PC-9 (cell line): ENCODE measurements at places on chromosomes 5 and 9. TPM values are rescaled to one million over a fixed set of nuclear protein-coding genes. Genes with fewer than 3 reads are reported as not detected.
A peak's percentile ranks its signal among the peaks of the same experiment; 100 is the strongest.

- DNase-seq: no peak
- no peak overlapping the region for H3K4me3 ChIP-seq
- no peaks in the 10 kb centered on the region for H3K27me3 ChIP-seq
- H3K27ac ChIP-seq: no peak overlapping the region
These were observed 95.8 kb downstream of the PCSK1 start for GRCh38 chr5:96337048-96337781.

DNA sequence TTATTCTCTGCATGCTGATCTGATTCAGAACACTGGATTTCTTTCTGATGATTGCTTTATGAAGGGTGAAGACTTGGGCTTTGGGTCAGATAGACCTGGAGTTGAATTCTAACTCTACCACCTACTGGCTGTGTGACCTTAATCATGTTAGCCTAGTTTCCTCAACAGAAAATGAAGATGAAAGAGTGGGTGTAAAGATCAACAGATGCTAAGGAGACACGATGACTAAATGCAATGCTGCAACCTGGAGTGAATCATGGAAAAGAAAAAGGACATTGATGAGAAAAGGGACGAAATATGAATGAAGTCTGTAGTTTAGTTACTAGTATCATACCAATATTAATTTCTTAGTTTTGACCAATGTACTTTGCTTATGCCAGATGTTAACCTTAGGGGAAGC lies 27.8 kb upstream of the DENND1A start:
- no peaks in the 10 kb centered on the region for H3K4me1 ChIP-seq
- H3K27me3 ChIP-seq: peaks cover 4% of the 10 kb centered on the region; the same call in 1 of the 2 replicates
- no peak for DNase-seq

GRCh38 chr5:56565644-56566043 lies 249.7 kb upstream of the MAP3K1 start:
- peaks cover 23% of the 10 kb centered on the region for H3K4me1 ChIP-seq
- no peaks in the 10 kb centered on the region for H3K36me3 ChIP-seq
- no peak for DNase-seq
- H3K27ac ChIP-seq: no peak overlapping the region

GRCh38 chr9:87878989-87879511 lies 3.6 kb upstream of the SPATA31E1 start:
- peaks cover 12% of the 10 kb centered on the region for H3K4me1 ChIP-seq
- no peaks in the 10 kb centered on the region for H3K36me3 ChIP-seq
- H3K27me3 ChIP-seq: no peaks in the 10 kb centered on the region
- H3K27ac ChIP-seq: peak overlapping the region; percentile 72

GRCh38 chr5:53571403-53571802 lies 11.0 kb downstream of the NDUFS4 start:
- no peak overlapping the region for H3K4me3 ChIP-seq
- H3K36me3 ChIP-seq: no peaks in the 10 kb centered on the region
- no peaks in the 10 kb centered on the region for H3K4me1 ChIP-seq
- H3K27me3 ChIP-seq: no peaks in the 10 kb centered on the region
- no peak for DNase-seq
- no peak overlapping the region for H3K27ac ChIP-seq

DNA sequence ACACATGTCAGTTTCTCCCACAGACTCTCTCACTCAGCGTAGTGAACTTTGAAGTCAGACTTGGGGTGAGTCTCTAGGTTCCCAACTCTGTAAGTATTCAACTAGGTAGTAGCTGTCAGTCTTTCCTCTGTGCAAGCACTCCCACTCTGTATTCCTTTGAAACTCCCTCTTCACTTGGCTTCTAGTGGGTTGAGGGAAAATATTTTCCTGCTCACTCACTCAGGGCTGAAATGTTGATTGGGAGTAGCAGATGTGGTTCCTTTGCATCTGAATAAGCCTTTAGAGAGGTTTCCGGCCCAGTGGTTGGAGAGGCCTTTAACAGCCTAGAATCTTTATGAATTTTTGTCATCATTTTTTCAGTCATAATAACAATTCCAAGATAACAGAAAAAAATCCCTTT lies 18.1 kb upstream of the ARRDC3 start:
- H3K4me3 ChIP-seq: no peak overlapping the region
- DNase-seq: no peak
- no peaks in the 10 kb centered on the region for H3K4me1 ChIP-seq
- no peak overlapping the region for H3K27ac ChIP-seq
- H3K36me3 ChIP-seq: no peaks in the 10 kb centered on the region
- no peaks in the 10 kb centered on the region for H3K27me3 ChIP-seq

GRCh38 chr9:8779478-8779877 lies 979.9 kb upstream of the DMAC1 start:
- no peak overlapping the region for H3K27ac ChIP-seq
- no peaks in the 10 kb centered on the region for H3K36me3 ChIP-seq
- H3K27me3 ChIP-seq: no peaks in the 10 kb centered on the region
- DNase-seq: no peak

DNA sequence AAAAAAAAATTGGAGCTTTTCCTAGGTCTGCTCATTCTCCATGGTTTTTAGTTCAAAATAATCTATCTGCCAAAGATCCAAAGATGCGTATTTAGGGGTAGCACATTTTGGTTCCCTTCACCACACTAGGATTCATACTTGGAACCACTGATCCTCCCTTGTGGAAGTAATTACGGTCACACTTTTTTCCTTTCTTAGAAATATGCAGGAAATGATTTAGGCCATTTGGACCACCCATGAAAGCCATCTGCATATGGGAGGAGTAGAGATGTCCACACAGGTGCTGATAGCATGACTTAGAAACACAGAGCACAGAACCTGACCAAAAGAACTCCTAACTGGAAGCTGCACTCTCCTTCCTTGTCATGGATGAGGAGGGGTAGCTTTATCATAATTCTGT lies 105.9 kb upstream of the RAI14 start:
- H3K4me1 ChIP-seq: no peaks in the 10 kb centered on the region
- no peak overlapping the region for H3K27ac ChIP-seq
- no peaks in the 10 kb centered on the region for H3K36me3 ChIP-seq
- no peak for DNase-seq
- H3K27me3 ChIP-seq: no peaks in the 10 kb centered on the region

DNA sequence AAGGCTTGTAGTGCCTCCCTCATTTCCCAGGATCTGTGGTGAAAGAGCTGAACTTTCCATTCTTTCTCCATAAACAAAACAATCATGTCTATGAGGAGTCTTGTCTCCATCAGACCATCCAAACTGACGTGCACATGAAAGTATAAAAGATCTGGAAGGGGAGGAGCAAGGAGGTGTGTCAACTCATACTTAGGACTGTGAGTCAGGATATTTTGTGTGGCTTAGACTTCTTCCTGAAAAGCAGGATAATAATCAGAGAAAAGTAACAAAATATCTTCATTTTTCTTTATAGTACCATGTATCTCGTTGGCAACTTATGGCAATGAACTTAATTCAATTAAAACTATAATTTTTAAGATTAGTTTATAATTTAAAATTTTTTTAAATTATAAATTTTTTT lies 96.0 kb upstream of the PRRC1 start:
- H3K4me1 ChIP-seq: no peaks in the 10 kb centered on the region
- H3K27me3 ChIP-seq: no peaks in the 10 kb centered on the region
- no peak overlapping the region for H3K27ac ChIP-seq
- DNase-seq: no peak
- H3K4me3 ChIP-seq: no peak overlapping the region

GRCh38 chr5:109953761-109954160 lies 264.0 kb downstream of the MAN2A1 start:
- DNase-seq: no peak
- H3K4me3 ChIP-seq: no peak overlapping the region
- no peaks in the 10 kb centered on the region for H3K27me3 ChIP-seq
- no peaks in the 10 kb centered on the region for H3K4me1 ChIP-seq
- H3K36me3 ChIP-seq: no peaks in the 10 kb centered on the region

DNA sequence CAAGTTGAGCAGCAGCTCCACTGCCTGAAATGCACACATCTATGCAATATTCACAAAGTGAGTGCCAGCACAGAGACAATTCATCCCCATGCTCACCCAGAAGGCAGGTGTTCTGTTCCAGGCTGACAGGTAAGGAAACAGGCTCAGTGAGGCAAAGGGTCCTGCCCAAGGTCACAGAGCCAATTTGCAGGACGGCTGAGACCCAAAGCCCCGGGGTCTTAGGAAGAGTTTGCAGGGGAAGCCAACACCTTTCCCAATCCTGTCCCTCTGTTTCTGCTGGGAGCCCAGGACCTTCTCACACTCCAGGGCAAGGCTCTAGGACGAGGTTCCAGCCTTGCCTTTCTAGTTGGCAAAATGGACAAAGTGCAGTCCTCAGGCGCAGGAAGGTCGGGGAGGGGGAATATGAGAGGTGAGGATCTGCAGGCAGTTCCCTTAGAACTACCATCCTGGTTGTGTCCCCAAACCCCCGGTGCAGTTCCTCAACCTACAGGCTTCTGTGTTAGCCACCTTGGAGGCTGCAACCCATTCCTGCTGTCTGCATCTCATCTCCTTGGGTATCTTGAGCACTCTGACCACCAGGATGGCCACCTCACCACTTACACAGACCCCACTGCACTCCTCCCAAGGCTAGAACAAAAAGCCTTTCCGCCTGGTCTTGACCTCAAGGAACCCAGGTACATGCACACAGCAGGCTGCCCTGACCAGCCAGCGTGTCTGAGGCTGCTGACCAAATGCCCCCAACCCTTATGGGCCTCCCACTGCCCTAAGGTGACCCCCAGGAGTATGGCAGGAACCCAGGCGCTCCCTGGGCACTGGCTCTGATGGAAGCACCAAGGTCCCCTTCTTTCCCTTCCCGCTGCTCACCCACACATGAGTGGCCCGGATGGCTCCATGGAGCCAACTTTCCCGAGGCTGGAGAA lies 1.9 kb upstream of the BRD3 start:
- no peak overlapping the region for H3K27ac ChIP-seq
- no peaks in the 10 kb centered on the region for H3K36me3 ChIP-seq
- H3K4me1 ChIP-seq: peaks cover 13% of the 10 kb centered on the region
- no peak overlapping the region; the same call in 1 of the 2 replicates for H3K4me3 ChIP-seq
- DNase-seq: no peak

DNA sequence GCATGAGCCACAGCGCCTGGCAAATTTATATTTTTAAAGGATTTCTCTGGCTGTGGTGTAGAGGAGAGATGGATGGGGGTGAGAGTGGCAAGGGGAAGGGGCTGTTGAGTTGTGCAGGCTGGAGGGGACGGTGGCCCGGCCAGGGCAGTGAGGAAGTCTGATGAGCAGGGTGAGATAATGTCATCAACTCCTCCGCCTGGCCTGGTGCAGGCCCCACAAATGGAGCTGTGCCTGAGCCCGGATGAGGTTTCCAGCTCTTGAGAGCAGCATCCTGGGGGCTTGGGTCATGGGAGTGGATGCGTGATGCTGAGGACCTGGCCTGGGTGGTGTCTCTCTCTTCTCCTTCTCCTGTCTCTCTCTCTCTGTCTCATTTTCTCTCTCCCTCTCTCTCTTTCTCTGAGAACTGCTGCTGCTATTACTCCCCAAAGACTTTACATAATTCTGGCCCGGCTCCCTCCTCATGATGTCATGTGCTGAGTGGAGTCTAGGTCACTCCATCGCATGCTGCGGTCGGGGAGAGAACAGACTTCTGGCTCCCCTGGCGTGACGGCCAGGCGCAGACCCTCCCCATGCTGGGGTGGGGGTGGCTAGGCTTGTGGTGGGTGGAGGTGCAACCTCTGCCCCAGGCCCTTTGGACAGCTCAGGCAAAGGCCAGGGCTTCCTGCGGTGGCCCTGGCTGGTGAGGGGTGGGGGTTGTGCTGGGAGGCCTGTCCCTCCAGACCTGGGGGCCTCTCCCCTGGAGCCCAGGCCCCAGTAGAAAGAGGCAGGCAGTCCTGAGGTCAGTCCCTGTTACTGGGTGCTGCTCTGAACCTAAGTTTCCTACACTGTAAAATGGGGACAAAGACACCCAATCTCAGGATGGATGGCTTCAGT lies 26.4 kb downstream of the FGF18 start:
- no peak for DNase-seq
- no peaks in the 10 kb centered on the region for H3K4me1 ChIP-seq
- H3K4me3 ChIP-seq: no peak overlapping the region
- H3K36me3 ChIP-seq: no peaks in the 10 kb centered on the region
- H3K27me3 ChIP-seq: no peaks in the 10 kb centered on the region

DNA sequence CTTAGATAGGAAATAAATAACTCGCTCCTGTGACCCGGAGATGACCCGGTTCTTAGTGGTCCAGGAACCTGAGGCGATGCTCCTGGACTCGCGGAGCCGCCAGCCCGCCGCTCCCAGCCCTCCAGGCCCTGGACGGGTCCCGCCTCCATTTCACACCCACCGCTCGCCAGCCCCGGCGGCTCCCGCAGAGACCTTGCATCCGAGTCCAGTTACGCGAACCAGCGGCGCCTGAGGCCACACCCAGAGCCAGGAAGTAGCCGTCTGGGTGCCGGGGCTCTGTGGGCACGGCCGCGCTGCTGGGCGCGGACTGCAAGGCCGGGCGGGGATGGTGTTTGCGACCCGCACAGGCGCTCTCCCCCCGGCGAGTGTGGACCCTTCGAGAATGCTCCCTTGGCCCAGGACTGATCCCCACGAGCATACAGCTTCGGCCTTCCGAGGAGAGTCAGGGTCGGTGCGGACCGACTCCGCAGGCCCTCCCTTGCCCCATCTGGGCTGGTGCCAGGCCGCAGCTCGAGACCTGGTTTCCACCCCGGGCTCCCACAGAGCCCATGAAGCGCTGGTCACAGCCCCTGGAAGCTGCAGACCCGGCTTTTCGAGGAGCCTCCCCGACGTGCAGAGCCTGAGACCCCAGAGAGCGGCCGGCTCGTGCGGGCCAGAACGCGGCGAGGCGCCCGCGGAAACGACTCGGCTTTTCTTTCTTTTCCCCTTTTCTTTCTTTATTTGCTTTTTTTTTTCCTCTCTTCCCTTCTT lies 5.2 kb upstream of the BARX1 start:
- no peaks in the 10 kb centered on the region for H3K4me1 ChIP-seq
- H3K36me3 ChIP-seq: no peaks in the 10 kb centered on the region
- H3K27me3 ChIP-seq: 0 out of 2 replicates have a peak, but pooled peaks cover 2% of the 10 kb centered on the region
- no peak overlapping the region for H3K27ac ChIP-seq

DNA sequence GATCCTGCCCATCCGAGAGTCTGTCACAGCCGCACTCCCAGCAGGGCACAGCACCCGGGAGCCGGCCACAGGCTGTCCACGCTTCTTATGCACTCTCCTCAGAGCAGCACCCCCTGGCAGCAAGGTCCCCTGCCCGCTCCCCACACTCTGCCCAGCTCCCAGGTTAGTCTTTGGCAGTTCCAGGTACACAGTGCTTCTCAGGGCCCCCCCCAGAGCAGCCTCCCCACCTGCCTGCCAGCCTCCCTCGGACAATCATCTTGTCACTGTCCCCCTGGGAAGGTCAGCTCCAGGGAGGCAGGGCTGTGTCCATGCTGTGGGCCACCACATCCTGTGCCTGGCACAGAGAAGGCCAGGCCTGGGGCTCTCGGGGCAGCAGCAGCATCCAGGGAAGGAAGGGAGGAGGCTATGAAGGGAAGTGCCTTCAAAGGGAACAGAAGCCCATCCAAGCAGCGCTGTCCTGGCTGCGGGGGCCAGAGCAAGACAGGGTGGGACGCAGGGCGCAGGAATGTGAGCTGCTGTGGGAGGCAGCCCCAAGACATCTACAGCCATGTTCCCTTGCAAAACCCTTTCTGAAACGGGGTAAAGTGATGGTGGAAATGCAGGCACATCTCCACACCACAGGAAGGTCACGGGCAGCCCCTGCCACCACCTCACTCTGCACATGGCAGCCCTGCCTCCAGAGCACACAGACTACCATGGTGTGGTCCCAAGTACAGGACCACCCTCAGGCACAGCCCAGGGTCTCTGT lies 68.6 kb upstream of the ADAMTS2 start:
- H3K27ac ChIP-seq: no peak overlapping the region
- H3K4me3 ChIP-seq: no peak overlapping the region
- H3K36me3 ChIP-seq: no peaks in the 10 kb centered on the region
- DNase-seq: no peak

The CCNI2 gene
- total RNA-seq: 1.2 and 1.7 TPM in 2 replicates

The ZSWIM6 gene
- 9.7 and 12.9 TPM in 2 replicates for total RNA-seq

The FCN1 gene
- not detected in 2 replicates for total RNA-seq

The GPR21 gene
- 1.6 and 3.7 TPM in 2 replicates for total RNA-seq

The STOM gene
- total RNA-seq: 7.1 and 7.6 TPM in 2 replicates

The C9orf153 gene
- total RNA-seq: 0.48 and 0.52 TPM in 2 replicates

The CD72 gene
- total RNA-seq: 3.2 and 4.1 TPM in 2 replicates
